Transverse colon (tissue), 4 donors: ENCODE measurements at places on chromosomes 4 and X. TPM values are rescaled to one million over a fixed set of nuclear protein-coding genes. Genes with fewer than 3 reads are reported as not detected.

Gene CXorf38
- 14.1 TPM for total RNA-seq

Gene TKTL2
- not detected for total RNA-seq

Gene KLHL4
- total RNA-seq, result 2.0 TPM

Gene OCRL
- 20.5 TPM for total RNA-seq

Gene F8A3
- total RNA-seq, result 15.2 TPM
